GM06990 (cell line): ENCODE measurements at places on chromosomes 5 and 9.

DNA sequence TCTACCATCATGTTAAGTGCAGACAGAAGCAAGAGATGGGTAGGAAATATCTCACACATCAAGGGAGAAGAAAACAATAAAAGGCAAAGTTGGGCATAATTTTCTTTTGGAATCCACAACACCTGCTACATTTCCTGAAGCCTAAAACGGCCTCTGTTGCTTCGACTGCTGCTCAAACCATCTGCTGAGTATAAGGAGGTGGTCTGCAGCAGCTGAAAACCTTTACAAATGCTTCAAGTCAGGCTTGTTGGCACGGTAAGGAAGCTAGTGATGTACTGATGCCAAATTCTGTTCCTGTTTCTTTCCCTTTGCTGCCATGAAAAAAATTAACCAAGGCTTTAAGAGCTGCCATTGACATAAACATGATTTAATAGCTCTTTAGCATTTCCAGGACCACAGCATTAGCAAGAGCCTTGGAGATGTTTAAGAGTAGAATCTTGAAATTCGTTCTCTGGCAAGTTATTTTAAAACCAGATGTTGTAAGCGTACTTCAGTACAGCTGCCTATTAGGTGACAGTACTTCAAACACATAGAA, 75.6 kb downstream of the DMRTA1 start:
- no peak for DNase-seq

DNA sequence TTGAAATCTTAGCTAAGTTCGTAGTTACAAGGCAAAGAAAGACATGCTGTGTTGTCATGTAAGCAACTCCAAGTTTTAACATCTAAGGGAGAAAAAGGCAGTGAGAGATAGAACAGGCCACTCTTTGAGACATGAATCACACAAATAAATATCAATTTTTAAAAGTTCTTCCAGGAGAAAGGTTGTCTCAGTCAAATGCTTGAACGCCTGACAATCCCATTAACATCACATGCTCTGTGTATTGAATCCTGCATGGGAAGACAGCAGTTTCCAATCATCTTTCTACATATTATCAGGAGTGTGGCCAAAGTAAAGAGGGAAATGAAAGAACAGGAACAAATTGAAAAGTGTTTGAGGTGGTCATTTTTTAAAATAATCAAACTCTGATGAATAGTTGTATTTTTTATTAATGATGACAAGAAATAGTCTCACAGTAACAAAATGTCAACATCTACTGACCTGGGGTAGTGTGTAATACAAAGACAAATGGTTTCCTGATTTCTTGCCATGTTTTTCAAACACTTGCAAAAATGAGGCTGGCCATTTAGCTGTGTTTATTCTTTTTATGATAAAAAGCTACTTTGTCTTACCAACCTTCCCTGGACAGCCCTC, 6.4 kb upstream of the C6 start:
- no peak for DNase-seq

DNA sequence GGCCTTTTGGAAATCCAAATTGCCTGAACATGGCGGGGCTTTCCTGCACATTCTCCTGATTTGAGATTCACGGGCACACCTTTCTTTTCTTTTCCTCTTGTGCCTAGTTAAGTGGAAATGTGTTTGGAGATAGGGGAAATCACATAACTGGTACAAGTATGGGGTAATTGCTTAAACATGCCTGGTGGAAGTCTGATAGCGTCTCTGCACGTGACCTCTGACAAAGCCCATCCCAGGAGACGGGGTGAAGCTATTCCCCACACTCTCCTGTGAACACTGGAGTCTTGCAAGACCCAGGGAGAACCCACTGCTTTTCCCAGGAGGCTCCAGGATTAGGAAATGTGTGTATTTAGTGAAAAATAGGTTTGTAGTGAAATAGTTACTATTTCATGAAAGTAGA, 2.9 kb upstream of the REEP2 start:
- no peak for DNase-seq

GRCh38 chr9:32350682-32351081, 33.8 kb upstream of the ACO1 start:
- no peak for DNase-seq

- no peak for DNase-seq
Observed at GRCh38 chr9:75979362-75979761, 88.9 kb downstream of the PCSK5 start.

GRCh38 chr5:80185095-80185494, 70.8 kb downstream of the SERINC5 start:
- DNase-seq, result no peak

DNA sequence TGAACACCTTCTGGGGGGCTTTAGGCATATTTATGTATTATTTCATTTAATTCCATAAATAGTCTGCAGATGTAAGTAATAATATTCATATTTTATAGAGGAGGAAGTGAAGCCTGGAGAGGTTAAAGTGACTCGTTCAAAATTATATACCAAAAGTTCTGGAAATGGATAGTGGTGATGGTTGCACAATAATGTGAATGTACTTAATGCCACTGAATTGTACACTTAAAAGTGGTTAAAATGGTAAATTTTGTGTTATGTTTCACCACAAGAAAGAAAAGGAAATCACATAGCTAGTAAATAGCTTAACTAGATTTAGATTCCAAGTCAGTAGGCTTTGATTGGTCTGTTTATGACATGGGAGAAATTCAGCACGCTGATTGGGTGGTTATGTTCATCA, 13.0 kb upstream of the TMEFF1 start:
- no peak for DNase-seq

DNA sequence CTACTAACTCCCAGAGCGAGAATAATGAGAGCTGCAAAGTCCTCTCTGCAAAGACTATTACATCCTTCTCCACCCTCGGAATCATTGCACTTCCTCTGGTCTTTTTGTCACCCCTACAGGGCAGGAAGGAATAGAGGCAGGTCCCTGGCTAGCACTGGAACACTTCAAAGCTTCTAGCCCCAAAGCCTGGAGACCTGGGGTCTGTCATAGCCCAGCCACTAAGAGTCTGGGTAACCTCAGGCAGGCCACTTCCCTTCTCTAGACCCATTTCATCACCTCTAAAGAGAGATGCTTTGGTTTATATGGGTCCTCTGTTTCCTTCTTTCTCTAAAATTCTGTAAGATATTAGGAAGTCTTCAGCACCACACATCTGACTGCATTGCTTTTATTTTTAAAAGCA, 6.7 kb downstream of the ADRB2 start:
- no peak for DNase-seq

- DNase-seq, result no peak
Observed at GRCh38 chr9:112861638-112862555, 28.8 kb downstream of the SLC46A2 start.

DNA sequence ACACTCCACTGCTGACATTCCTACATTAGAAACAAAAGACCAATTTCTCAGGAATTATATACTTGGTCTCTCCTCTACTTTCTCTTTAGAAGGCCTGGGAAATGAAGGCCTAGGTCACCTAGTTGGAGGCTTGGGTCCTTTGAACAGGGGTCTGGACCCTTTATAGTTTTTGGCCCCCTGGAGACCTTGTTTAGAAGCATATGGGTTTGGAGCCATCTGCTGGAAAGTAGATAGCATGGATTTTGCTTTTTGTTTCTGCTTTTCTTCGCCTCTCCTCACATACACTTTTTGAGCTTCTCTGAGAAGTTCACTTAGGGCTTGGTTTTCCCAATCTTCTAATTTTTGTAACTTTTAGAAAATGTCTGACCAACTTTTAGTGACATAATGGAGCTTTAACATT, 67.1 kb upstream of the CDK20 start:
- no peak for DNase-seq

- no peak for DNase-seq
Observed at GRCh38 chr5:122445070-122445469, 133.0 kb downstream of the SNCAIP start.

DNA sequence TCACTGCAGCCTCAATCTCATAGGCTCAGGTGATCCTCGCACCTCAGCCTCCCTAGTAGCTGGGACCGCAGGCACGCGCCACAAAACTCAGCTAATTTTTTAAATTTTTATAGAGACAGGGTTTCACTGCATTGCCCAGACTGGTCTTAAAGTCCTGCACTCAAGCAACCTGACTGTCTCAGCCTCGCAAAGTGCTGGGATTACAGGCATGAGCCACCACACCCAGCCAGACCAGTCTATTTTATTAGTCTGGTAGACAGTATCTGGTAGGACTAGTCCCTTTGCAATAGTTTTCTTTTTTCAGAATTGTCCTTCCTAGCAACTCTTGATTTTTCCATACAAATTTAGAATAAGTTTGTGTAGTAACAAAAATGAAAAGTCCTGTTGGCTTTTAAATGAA, 14.1 kb upstream of the GPR150 start:
- DNase-seq, result no peak

GRCh38 chr5:174358276-174358675, 312.8 kb downstream of the NSG2 start:
- DNase-seq, result no peak

DNA sequence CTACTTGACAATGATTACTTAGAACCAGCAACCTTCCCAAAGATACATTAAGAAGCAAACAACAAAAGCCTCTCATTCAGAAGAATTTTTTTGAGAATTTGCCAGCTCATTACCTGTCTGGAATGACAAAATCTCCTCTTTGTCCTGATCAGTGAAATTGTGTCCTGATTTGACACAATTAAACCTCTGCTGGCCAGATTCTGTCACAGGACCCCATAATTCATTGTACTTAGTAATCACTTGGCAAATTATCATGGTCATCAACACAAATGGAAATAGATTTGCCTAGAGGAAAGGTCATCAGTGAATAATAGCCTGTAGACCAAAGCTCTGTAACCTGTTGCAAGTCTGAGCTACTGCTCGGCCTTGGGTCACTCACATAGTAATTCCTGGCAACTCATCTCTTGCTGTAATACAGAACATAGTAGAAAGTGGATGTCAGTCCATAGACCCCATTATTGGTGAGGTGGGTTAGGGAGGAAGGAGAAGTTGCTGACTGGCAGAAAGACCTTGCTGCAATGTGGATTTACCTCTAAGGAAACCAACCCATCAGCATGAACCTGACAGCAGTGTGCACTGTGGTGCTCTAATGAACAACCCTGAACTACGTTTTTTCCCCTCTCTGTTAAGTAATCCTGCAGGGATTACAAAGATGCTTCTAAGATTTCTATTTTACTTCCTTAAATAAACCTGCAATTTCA, 370.1 kb downstream of the KIAA0825 start:
- no peak for DNase-seq

DNA sequence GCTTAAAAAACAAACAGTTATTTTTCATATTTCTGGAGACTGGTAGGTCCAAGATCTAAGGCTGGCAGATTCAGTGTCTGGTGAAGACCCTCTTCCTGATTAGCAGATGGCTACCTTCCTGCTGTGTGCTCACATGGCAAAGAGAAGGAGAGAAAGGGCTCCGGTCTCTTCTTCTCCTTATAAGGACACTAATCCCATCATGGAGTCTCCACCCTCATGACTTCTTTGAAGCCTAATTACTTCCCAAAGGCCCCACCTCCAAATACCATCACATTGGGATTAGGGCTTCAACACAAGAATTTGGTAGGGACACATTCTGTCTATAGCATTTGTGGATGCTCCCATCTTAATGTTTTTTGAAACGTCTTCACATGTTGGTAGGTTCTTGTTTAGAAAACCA, 391.1 kb downstream of the TMEM161B start:
- no peak for DNase-seq

GRCh38 chr5:133716532-133717183, 104.3 kb upstream of the FSTL4 start:
- no peak for DNase-seq

DNA sequence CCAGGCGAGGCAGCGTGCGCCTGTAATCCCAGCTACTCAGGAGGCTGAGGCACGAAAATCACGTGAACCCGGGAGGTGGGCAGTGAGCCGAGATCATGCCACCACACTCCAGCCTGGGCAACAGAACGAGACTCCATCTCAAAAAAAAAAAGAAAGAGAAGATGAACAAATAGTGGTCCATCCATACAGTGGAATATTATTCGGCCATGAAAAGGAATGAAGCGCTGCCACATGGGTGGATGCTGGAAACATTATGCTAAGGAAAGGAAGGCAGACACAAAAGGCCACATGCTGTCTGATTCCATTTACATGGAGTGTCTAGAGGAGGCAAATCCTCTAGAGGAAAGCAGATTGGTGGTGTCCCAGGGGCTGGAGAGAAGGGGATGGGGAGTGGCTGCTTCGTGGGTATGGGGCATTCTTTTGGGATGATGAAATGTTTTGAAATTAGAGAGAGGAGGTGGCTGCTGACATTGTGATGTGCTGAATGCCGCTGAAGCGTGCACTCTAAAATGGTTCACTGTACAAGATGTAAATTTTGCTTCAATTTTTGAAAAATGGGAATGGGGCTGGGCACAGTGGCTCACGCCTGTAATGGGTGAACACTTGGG, 17.0 kb downstream of the PLPP7 start:
- no peak for DNase-seq

GRCh38 chr5:151030379-151030778, 10.0 kb downstream of the GPX3 start:
- DNase-seq, result no peak

DNA sequence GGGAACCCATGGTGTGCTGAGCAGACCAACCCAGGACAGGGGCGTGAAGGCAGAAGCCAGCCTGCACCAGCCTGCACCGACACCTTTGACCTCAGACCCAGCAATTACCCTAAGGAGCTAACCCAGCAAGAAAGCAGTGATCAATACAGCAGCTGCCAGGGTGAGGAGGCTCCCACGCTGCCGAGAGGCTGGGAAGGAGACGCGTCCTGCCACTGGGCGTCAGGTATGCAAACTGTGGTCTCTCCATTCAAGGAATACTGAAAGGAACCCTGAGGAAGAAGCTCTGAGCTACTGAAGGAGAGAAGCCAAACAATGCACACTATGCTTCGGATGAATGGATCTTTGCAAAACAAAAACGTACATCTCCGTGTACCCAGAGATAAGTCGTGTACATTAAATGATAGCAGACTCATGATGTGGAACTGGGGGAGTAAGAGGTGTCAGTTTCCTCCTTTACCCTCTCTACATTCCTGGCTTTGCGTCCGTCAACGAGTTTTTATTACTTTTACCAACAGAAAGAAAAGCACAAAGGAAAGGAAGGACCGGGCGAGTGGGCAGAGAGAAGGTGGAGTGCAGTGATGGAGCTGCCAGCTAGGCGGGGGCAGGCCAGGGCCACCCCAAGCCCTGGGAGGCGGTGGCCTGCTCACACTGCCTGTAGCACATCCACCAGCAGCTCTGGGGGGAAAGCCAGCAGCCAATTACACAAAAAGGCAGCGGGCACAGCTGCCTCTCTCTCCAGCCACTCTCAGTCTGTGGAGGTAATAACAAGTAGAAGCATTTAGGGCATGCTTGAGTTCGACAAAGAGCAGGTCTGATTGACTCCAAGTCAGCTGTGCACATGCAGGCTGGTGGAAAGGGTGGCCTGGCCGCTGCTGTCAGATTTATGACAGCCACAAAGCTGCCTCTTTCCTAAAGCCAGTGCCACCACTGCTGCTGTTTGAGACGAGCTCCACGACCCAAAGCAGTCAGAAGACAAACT, 29.3 kb downstream of the RASGEF1C start:
- DNase-seq, result no peak
